Hematopoietic multipotent progenitor cell treated with erythropoietin and hydrocortisone succinate and interleukin-3 and kit ligand, for 15 days (in vitro differentiated cells): ENCODE measurements at places on chromosomes 5 and 9.

DNA sequence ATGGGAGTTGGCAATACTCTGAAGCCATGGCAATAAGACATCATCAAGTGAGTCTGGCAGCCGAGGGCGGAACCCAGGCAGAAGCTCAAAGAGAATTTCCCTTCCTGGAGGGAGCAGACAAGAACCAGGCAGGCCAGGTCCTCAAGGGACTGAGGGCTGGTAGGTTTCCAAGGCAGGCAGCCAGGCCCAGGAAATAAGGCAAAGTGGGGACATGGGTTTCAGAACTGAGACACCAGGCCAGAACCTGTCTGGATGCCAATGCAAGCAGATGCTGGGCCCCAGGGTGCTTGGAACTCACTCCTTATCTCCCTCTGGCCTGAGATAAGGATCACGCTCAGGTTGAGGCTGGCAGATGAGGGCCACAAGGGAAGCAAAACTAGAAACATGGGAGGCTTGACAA lies 8.9 kb downstream of the TSSK1B start:
- DNase-seq = no peak

DNA sequence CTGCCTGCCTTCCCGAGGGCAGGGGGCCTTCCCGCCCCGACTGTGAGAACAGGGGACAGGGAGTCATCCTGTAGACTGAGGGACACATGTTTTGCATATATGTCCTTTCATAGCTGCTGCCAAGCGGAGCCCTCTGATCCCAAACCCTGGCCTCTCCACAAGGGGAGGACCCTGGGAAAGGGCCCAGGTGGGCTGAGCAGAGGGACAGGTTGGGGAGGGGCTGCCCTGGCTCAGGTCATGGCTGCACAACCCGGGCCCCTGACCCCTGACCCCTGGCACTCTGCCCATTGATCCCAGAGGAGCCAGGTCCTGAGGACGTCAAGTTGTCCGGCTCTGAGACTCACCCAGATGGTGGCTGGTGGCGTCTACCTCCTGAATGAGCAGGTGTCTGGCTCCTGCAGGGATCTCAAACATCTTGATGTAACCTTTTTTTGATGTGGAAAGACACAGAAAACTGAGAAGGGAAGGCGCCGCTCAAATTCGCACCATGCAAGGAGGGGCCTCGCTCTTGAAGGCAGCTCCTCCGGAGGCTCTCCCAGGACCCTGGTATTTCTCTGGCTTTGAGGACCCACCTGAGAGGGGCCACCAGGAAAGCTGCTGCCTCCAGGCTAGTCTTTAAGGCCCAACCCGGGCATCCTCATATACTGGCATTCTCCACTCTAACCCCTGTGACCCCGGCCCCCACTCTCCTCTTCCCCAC lies 71.9 kb downstream of the ZNF354C start:
- DNase-seq = no peak

GRCh38 chr5:33324667-33325307 lies 116.0 kb upstream of the TARS1 start:
- DNase-seq = no peak

GRCh38 chr9:93949694-93950449 lies 5.3 kb downstream of the BARX1 start:
- DNase-seq = no peak

GRCh38 chr9:6188466-6188865 lies 27.1 kb upstream of the IL33 start:
- DNase-seq = no peak

GRCh38 chr5:112635771-112636731 lies 101.6 kb upstream of the APC start:
- DNase-seq = peak; percentile 10

GRCh38 chr5:91175708-91176107 lies 207.4 kb downstream of the ARRDC3 start:
- no peak for DNase-seq

DNA sequence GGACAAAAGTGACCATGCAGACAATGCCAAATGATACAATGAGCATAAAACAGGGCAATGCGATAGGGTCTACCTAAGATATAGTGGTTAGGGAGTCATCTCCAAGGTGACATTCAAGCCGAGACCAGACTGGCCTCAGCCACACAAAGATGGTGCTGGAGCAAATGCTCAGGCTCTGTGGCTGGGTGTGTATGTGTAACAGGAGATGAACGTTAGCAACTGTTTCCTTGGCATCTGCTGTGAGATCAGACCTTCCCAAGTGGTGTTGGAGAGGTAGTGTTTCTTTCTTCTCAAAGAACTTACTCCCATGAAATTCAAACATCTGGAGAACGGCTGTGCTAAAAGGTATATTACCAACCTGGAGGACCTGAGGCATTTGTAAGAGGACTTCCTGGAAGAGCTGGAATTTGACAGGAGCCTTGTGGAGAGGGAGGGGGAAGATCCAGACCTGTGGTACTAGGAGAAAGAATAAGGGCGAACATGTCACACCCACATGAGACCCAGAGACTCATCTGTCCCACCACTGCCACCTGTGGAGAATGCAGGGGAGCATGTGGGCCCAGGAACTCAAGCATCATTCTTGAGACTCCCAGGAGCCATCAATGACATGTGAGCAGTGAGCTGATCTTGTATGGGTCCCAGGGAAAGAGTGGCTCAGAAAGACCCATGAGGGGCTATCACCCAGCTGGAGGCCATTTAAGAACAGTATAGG lies 21.4 kb upstream of the ANXA6 start:
- no peak for DNase-seq

- no peak for DNase-seq
Measured at GRCh38 chr5:133480366-133480765, 132.0 kb downstream of the FSTL4 start.

- no peak for DNase-seq
Measured at GRCh38 chr5:89723907-89724306, 685.6 kb downstream of the CETN3 start.

DNA sequence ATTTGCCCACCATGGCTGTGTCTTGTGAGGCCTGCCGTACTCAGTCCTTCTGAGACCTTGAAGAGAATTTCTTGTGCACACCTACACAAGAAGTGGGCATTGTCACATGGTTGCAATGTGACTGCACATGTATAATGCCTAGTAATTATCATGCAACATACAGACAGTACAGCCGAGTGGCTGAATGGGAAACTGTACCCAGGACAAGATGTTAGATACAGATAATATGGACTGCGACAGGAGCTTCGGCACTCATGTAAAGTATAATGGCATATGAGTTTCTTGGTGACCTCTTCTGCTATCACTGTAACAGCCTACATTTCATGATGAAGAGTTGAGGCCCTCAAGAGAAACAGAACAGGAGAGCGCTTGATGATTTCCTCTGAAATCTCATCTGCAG lies 4.8 kb upstream of the PRKACG start:
- DNase-seq = peak; percentile 80

DNA sequence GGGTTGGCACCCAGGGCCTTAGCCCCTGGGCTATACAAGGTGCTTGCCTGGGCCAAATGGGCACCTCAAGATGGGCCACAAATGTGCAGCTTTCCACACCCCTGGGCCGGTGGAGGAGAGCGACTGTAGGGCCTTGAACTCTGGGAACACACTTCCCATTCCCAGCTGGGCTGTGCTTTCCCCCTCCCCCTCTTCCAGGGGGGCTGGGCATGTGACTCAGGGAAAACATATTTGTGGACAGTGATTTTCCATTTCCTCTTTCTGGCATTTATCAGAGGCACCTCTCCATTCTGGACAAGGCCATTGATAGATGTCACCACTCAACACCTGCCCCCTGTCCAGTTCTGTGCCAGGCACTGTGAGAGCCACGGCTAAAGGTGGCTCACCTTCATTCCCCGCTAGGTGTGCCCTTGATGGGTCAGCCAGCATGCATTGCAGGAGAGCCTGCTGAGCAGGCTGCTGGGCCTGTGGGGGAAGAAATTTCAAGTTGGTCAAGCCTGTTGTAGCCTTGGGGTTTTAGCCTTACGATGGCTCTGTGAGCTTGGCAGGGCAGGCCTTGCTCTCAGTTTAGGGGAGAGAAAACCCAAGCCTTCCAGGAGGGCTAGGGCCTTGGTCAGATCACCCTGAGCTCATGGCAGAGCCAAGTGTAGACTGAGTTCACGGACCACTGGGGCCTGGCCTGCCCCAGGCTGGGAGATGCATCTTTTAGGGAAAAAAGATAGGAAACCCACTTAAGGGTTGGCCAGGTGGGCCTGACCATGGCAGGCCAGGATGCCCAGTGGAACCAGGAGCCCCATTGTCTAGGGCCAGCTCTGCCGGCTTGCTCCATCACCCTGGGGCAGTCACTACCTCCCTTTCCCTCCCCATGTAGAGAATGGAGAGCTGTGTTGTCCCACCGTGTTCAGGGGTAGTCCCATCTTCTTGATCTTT lies 113.9 kb downstream of the DAB2IP start:
- DNase-seq = no peak

DNA sequence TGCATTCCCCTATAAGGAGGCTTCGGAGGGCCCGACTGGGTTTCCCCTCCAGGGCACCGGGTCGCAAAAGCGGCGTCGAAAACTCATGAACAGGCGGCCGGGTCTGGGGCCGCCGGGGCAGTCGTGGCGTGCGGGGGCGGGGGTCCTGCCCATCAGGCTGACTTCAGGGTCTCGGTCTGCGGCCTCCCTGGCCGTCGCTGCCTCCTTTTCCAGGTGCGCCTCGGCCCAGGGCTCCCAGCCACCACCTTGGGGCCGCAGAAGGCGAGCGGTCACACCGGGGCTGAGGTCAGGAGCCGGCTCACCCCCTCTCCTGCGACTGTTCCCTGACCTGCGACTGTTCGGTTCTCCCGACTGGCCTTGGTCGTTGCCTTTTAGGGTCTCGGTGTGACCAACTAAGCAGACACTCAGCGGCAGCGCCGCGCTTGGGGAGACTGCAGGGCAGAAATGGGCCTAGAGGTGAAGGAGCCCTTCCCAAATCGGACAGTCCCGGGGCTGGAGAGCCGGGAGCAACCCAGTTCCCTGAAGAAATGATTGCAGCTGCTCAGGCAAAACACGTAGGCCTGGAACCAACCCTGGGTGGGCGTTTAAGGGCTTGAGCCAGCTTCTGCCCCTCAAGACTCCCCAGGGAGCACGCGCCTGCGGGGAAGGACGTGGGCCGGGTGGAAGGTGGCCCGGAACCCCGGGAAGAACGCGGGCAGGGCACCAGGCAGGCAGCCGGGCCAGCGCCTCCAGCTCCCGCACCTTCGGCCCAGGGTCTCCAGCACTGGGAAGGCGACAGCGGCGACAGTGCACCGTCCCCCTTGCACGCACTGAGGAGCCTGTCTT lies 11.2 kb downstream of the IRX2 start:
- DNase-seq = no peak

- DNase-seq = no peak
Measured at GRCh38 chr5:178590924-178591423, 781 bp upstream of the COL23A1 start.

- no peak for DNase-seq
Measured at GRCh38 chr5:105632043-105632442, 2038.7 kb downstream of the EFNA5 start.

DNA sequence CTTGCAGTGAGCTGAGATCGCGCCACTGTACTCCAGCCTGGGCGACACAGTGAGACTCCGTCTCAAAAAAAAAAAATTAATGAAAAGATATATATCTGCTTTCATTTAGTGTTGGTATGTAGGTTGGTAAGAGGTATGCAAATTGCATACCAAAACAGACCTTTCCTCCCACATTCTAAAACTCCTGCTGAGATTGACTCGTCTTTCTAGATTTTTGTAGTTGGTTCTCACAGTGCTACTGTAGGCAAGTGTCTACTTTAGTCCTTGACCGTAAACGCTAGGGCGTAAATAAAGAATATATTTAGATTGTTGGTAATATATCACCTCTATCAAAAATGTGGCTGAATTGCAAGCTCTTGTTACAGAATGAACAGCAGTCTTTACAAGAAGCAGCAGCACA lies 445.9 kb downstream of the CHSY3 start:
- no peak for DNase-seq

- peak; percentile 8 for DNase-seq
Measured at GRCh38 chr9:79583952-79584654, 12.3 kb downstream of the TLE4 start.

- DNase-seq = no peak
Measured at GRCh38 chr5:71529682-71530081, 57.5 kb upstream of the MCCC2 start.

DNA sequence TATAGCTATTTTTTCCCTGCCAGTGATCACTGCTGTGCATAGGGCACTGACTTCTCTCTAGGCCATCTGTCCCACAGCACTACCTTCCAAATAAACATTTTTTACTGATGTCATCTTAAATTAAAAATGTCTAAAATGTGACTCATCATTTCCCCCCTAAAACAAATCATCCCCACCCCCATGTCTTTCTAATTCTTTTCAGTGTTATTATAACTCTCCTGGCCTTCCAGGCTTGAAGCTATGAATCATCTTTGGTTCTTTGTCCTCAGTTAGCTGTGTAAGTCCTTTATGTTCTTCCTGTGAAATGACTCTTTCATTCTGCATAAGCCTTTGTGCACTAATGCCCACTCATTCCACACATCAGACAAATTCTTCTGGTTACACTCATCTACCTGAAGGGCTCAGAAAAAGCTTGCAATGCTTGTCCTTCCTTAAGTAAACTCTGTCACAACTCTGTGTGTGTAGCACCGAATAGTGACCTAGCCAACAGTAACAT lies 78.1 kb downstream of the CFAP95 start:
- DNase-seq = no peak

DNA sequence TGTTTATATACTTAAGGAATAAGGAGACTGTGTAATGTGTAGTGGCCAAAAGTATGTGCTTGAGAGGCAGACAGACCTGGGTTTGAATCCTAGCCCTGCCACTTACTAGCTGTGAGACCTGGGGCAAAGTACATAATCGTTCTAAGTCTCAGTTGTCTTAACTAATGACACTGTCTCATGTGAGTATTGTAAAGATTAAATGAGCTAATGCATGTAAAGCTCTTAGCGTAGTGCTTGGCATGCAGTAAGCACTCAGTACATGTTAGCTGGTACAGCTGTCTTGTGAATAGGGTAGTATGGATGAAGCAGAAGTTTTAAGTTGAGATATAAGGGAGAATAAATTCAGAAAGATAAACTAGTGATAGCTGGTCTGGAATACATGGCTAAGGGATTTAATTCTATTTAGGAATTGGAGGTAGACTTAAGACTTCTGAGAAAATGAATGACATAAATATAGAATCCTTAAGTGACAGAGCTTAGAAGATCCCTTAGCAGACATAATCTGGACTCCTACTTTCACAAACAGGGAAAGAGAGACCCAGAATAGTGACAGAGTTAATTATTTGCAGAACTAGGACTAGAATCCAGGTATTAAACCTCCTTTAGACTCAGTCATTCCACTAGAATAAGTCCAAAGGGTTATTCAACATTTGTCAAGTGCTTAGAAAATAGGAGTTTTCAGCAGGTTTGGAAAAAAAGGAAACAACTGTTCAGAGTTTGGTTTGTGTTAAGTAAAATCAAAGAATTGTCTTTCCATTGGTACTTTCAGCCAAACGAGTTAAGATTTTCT lies 13.1 kb downstream of the GPR21 start:
- no peak for DNase-seq
